ENCODE measurements at places on chromosomes 13 and 19.
A peak's percentile ranks its signal among the peaks of the same experiment; 100 is the strongest.

DNA sequence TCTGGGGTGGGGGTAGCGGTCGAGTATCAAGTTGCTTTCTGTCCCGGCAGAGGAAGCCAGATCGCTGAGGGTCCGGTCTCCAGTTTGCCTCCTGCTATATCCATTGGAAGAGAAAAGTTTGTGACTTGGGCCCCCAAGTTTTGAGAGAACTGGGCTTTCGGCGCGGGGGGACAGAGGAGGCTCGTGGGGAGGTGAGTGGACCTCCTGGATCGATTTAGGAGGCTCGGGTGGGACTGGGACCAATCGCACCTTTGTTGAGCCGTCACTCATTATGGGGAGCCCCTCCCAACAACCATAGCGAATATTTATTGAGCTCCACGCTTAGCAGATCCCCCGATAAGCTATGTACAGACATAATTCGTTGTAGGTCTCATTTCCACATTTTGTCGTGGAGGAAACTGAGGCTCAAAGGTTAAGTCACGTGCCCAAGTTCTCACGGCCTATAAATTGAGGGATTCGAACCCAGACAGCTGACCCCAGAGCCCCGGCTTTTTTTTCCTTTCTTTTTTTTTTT lies 909 bp downstream of the RFXANK start:
- no peak for DNase-seq

DNA sequence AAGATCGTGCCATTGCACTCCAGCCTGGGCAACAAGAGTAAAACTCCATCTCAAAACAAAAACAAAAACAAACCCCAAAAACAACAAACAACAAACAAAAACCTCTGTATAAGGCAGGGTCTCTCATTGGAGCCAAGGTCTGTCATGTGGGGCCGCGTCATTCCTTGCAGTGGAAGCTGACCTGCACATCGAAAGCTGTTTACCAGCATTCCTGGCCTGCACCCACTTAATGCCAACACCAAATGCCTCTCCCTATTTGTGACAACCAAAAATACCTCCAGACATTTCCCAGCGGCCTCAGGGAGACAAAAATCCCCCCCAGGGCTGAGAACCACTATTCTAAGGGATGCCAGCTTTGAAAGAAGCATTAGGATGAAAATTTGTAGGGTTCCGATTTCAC lies 1.2 kb downstream of the CPAMD8 start:
- DNase-seq: no peak

GRCh38 chr19:50406156-50406820 lies 12.4 kb upstream of the SPIB start:
- DNase-seq: no peak

DNA sequence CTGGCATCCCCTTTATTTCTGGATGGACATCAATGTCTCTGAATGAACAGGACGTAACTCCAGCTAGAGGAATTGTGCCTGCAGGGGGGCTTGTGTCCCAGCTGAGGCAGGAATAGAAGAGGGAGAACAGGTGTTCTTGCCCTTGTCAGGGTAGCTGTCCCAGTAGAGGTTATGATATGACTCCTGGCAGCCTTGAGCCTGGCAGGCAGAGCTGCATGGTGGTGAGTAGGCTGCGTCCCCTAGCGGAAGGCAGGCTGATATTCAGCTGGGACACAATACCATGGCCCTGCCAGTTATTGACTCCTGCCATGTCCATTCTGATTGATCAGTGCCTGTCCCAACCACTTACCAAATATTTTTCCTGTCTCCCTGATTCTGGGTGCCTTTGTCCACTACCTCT lies 197.2 kb downstream of the RAP2A start:
- no peak for DNase-seq

GRCh38 chr13:99970651-99971575 lies 654 bp downstream of the ZIC5 start:
- peak; percentile 19 for DNase-seq
